Epithelial cell of proximal tubule (primary cell): ENCODE measurements at places on chromosomes 1 and 21. TPM values are rescaled to one million over a fixed set of nuclear protein-coding genes. Genes with fewer than 3 reads are reported as not detected.

Gene IRF6
- 12.9 and 43.8 TPM in 2 replicates for total RNA-seq

Gene SLC37A1
- 16.4 and 21.7 TPM in 2 replicates for total RNA-seq

- DNase-seq: no peak
These were observed 395.4 kb downstream of the KIF26B start for GRCh38 chr1:245549996-245550719.

Gene CYB561D1
- 3.6 and 4.0 TPM in 2 replicates for total RNA-seq

Gene HTR1D
- 0.58 TPM in 1 of 2 replicates, not detected in the other for total RNA-seq

GRCh38 chr21:45699251-45699942 is 55.9 kb downstream of the PCBP3 start:
- DNase-seq: no peak

DNA sequence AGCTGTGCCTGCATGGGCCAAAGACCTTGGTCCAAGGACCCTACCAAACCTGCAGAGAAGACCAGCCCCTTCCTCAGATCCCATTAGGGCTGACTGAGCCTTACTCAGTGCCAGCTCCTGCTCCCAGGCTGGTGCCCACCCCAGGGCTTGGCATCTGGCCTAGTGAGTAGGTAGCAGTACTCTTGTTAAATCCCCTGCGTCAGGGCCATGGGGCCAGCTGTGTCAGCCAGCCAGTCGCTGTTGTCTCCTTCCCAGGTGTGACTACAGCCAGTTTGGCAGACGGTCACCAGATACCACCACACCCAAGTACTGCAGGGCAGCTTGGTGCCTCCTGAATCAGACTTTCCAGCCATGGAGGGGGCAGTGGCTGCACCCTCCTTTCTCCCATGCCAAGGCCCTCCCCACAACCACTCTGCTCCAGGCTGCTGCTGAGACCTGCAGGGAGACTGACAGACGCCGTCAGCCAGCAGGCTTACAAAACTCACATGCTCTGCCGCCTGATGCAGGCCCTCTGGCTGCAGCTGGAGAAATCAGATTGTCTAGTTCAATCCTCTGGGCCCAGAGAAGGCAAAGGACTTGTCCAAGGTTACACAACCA is 3.0 kb downstream of the TENT5B start:
- no peak for DNase-seq

DNA sequence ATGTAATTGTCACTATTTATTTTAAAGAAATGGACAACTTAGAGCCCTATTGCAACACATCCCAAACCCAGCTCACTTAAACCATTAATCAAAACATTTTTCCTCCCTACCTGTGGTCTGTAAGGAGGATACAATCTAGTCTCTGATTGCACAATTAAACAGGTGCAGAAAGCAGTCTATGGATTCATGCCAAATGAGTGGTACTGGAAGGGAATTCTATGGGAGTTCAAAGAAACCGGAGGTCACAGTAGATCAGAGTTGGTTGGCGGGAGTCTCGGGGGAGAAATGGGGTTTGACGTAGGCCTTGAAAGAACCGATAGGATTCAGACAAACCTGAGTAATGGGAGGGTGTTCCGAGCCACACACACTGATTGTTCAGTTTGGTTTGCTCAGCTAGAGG is 314.9 kb downstream of the KIF26B start:
- no peak for DNase-seq
